ENCODE measurements at places on chromosomes 6 and 20.

DNA sequence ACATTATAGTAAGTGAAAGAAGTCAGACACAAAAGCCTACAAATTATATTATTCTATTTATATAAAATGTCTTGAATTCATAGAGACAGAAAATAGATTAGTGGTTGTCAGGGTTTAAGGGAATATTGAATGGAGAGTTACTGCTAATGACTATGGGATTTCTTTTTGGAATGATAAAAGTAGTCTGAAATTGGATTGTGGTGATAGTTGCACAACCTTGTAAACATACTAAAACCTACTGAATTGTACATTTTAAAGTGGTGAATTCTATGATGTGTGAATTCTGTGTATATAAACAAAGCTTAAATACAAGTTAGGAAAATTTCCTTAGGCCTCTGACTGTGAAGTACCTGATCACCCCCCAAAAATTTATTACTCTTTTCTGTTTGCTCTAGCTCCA, 343.1 kb downstream of the TFAP2B start:
- DNase-seq: no peak

DNA sequence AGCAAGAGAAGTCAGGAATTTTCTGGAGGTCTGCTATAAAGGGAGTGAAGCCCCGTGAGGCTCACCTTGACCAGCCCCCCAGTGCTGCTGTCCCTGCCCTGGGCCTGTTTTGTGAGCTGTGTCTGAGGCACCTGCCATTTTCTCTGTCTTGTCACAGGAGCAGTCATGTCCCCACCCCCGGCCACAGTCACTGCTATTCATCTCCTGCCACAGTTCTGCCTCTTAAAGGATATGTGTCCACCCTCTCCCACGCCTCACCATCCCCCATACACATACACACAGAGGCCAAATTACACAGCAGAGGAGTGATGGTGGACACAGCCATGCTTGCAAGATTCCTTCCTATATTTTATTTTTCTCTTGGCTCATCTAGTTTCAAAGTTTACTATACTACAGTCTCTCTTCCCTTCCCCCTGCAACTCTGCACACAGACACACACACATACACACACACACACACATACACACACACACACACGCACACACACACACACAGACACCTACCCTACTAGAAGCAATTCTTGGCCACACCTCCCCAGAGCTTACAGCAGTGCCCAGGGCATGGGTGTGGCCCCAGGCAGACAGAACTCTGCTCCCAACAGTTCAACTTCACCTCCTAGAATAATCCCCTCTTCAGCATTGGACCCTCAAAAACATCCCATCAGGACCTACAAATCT, 68.7 kb upstream of the TAB2 start:
- DNase-seq: peak; percentile 17

GRCh38 chr6:107045826-107046675, 18.1 kb downstream of the MTRES1 start:
- DNase-seq: no peak

DNA sequence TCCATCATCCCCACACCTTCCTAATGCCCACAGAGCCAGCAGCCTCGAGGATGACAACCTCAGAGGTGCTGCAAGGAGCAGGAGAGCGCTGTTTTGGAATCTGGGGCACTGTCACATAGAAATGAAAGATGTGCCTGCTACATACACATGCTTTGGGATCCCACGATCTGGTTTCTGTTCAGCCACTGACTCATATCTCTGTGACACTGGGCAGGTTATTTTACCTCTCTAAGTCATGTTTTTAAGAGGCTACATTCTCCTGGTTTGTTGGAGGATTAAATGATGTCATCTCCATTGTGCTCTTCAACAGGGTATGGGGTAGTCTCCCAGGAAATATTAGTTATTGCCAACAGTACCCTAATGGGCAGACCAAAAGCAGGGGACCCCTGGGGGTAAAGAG, 32.6 kb upstream of the TAB2 start:
- no peak for DNase-seq

GRCh38 chr6:45196121-45196520, 132.0 kb upstream of the RUNX2 start:
- no peak for DNase-seq

DNA sequence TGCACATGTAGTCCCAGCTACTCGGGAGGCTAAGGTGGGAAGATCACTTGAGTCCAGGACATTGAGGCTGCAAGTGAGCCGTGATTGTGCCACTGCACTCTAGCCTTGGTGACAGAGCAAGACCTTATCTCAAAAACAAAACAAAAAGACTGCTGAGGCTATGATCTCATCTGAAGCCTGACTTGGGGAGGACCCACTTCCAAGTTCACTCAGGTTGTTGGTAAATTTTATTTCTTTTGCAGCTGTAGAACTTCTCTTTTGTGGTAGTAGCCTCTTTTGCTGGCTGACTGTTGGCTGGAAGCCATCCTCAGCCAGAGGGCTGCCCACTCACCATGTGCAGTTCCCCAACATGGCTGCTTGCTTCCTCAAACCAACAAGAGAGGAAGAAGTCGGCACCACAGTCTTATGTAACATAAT, 36.8 kb upstream of the ME1 start:
- no peak for DNase-seq

DNA sequence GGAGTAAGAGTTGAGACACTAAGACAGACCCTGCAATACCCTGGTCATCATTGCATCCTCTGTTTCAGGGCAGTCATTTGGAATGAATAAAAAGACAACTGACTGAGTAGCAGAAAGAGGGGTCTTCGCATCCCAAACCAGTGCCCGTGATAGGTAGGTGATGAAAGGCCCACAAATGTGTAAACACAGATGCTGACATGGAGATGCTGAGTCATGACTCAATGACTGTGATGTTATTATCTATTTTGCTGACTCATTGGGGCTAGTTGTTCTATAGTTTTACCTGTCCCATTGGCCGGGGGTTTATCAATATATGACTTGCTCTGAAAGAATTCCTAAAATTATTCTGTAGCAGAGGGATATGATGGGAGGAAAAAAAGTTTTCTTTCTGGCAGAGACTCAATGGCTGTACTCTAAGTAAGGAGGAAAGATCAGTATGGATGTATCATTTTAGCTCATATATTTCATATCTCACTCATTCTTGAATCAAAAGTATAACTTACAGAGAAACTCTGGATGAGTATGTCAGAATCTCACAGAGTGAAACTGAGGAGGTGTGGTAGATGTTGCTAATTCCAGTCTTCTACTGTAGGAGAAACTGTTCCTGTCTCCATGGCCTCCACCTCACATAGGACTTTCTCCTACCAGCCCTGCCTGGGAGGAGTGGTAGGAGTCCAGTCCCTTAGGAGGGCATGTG, 119.9 kb upstream of the PREP start:
- no peak for DNase-seq

- DNase-seq: no peak
These were observed 37.1 kb upstream of the UTRN start for GRCh38 chr6:144248003-144248402.

- no peak for DNase-seq
These were observed 43.8 kb downstream of the ADAT2 start for GRCh38 chr6:143406673-143407072.

GRCh38 chr20:51400051-51400926, 142.2 kb downstream of the NFATC2 start:
- no peak for DNase-seq

GRCh38 chr6:14932485-14933182, 313.2 kb upstream of the JARID2 start:
- DNase-seq: no peak

DNA sequence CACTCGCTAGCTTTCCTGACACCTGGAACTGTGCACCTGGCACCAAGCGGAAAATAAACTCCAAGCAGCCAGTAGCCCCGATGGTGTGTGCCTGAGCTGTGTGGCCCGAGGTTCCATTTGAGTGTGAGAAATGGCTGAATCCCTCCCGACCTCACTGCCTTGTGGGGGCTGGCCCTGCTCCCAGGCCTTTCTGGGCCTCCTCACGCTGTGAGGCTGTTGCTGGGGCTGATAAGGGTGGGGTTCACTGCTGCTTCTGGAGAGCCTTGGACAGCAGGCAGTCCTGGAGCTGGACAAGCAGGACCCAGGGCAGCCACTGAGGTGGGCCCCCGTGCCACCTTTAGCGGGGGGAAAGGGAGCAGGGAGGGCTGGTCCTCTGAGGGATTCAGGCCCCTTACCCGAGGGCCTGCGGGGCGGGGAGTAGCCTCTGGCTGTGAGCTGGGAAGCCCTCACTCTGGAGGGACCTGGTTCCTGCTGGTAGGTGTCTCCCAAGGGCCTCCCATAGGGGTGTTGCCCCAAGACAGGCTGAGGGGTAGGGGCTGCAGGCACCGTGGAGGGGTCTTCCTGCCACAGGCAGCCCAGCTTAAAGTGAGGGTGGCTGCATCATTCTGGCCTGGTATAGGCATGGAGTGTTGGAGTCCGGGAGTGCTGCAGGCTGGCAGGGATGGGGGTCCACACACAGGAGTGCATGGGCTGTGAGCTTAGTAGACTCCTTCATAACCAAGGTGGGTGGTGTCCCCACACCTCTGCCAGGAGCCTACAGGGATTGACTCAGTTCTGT, 1.7 kb downstream of the PPDPF start:
- no peak for DNase-seq

- no peak for DNase-seq
These were observed 21.6 kb downstream of the RALGAPA2 start for GRCh38 chr20:20690676-20691476.

- DNase-seq: no peak
These were observed 40.2 kb upstream of the PROKR2 start for GRCh38 chr20:5356941-5357340.

- no peak for DNase-seq
These were observed 47.3 kb downstream of the LRRN4 start for GRCh38 chr20:6006603-6006949.

DNA sequence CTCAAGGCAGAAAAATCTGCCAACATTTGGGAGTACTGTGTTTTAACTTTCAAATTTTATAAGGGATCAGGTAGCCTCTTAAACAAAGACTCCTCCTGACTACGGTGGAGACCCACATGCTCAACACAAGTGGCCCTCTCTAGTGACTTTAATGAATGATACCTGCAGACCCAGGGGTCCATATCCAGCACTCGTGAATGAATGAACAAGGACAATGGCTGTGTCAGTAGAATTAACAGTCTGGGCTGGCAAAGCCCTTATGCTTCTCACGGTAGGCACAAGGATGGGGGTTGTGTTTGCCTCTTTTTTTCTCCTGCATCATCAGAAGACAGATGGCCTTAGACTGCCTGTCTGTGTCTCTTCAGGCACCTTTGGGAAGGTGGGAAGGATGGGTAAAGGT, 112.6 kb upstream of the TRAF3IP2 start:
- no peak for DNase-seq

GRCh38 chr6:137353346-137353745, 134.2 kb upstream of the IFNGR1 start:
- DNase-seq: no peak

DNA sequence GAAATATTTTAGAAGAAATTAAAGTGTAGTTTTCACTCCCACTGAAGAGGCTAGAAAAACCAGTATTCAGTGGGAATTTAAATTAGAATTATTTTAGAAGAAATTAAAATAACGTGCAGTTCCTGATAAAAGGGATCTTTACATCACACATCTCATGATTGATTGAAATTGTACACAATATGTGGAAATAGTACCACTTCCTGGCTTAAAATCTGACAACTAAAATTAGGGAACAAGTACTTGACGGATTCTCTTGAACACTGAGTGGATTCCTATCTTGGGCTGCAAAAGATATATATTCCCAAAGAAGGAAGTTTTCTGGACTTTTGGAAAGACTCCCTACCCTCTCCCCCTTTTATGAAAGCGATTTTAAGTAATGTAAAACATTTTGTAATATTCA, 14.6 kb upstream of the MTCL3 start:
- DNase-seq: no peak

GRCh38 chr6:98946879-98947410, 801 bp downstream of the FBXL4 start:
- peak; percentile 22 for DNase-seq

DNA sequence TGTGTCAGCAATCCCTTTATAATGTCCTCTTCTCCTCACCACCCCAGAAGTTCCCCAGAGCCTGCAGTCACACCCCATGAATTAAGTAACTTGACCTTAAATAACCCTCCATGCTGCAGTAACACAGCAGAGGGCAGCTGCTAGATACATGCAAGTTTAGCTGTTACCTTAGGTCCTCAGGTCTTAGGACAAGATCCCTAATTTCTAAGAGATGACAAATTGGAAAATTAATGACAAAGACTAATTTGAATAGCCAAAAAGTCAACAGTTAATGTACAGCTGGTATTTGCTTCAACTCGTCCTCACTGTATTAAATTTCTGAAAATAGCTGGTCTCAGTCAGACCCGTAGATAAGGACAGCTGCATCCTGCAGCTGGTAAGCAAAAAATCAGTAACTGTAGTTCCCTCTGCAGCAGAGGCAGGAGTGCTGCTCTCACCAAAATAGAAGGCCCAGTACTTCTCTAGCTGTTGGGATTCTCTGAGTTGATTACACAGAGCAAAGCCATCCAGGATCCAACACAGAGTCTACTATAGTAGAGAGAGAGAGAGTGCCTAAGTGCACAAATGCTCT, 62.4 kb downstream of the TNFRSF21 start:
- no peak for DNase-seq

GRCh38 chr6:119348748-119349360, 707 bp downstream of the MAN1A1 start:
- DNase-seq: peak; percentile 33

DNA sequence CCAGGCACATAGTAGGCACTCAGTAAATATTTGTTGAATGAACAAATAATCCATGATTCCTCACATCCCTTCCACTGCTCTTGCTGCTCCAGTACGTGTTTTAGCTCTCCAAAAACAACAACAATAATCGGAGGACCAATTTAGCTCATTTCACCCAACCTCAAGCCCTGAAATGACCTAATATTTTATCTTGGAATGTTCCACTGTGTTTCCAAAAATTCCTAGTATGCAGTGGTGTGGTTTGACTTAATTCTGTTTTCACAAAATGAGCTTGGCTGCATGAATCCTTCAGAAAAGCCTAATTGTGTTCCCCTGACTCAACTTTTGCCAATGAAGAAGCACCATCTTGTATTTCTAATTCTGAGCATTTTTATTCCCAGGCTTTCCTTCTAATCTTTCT, 168.0 kb upstream of the PHACTR1 start:
- no peak for DNase-seq

DNA sequence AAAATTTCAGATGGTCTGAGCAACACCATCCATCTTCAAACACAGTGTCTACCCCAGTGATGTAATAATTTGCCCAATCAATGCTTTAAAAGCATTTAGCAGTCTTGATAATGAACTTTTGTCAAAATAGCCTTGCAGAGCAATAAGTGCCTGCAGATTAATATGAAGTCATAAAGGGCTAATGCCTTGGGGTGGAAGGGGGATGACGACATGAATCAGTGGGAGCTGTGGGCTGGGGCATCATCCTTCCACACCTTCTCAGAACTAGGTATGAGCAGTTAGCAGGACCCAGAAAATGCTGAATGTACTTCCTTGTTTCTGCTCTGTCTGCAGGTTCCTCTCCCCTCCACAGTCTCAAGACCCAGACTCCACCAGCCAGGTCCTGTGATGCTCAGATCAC, 166.2 kb upstream of the MAFB start:
- no peak for DNase-seq

Measured in T47D (cell line).